ENCODE measurements at places on chromosomes 5 and 9.
A peak's percentile ranks its signal among the peaks of the same experiment; 100 is the strongest.

DNA sequence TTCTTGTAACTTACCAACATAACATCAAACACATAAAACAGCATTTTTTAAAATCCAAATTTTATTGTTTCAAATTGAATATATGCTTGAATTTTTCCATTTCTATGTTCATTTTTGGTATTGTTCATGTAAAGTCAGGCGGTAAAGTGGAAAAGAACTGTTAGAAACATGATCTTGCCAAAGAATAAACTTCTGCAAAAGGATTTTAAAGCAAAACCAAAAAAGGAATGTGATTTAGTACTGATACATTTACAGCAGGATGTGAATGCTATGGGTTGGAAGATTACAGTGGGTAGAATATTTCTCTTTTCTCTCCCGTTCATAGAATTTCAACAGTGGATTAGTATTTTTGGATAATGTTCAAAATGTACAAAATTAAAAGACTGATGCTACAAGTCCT, 277.2 kb upstream of the MPDZ start:
- no peak for DNase-seq

GRCh38 chr9:123718188-123718587, 211.7 kb downstream of the DENND1A start:
- DNase-seq = no peak

GRCh38 chr5:135887447-135887864, 8.2 kb downstream of the IL9 start:
- peak; percentile 62 for DNase-seq

GRCh38 chr9:77833561-77834429, 185.7 kb upstream of the GNA14 start:
- DNase-seq = no peak

- DNase-seq = no peak
Measured at GRCh38 chr5:117691081-117691870, 1116.7 kb upstream of the SEMA6A start.

DNA sequence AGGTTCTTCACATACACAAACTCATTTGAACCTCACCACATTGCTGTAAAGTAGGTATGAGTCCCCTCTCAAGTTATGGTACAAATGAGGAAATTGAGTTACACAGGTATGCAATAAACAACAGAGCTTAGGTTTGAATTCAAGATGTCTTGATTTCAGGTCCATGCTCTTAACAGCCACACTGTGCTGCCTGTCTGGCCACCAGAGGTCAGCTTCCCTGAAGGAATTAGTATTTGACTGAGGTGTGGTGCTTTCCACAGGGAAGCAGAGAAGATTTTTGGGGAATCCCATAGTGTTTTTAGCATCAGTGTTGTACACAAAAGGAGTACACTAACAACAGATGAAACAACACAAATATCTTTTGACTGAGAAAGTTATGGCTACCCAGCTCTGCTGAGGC, 94.4 kb upstream of the ITGA1 start:
- DNase-seq = peak; percentile 50

DNA sequence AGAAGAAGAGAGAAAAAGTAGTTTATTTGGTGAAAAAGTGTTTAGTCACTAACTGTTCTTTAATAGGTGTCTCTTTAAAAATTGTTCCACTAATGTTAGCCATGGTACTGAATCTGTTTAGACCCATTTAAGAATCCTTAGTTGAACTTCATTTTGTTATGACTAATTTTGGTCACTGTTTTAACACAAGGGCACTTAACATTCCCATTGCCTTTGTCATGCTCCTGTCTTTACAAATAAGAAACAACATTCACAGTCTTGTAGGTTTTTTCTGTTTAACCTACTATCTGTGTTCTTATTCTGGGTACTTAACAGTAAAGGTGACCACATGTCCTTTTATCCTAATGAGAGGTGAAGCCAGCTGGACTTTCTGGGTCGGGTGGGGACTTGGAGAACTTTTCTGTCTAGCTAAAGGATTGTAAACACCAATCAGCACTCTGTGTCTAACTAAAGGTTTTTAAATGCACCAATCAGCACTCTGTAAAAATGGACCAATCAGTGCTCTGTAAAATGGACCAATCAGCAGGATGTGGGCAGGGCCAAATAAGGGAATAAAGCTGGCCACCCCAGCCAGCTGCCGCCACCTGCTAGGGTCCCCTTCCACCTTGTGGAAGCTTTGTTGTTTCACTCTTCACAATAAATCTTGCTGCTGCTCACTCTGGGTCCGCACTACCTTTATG, 116.7 kb downstream of the WDR70 start:
- no peak for DNase-seq

GRCh38 chr5:20224966-20225365, 237.0 kb upstream of the CDH18 start:
- DNase-seq = no peak
